ENCODE measurements at places on chromosomes 2 and 18.

- DNase-seq: no peak
Measured at GRCh38 chr2:98269830-98270229, 76.4 kb upstream of the CNGA3 start.

- DNase-seq: no peak
Measured at GRCh38 chr18:36460324-36460850, 162.9 kb downstream of the FHOD3 start.

DNA sequence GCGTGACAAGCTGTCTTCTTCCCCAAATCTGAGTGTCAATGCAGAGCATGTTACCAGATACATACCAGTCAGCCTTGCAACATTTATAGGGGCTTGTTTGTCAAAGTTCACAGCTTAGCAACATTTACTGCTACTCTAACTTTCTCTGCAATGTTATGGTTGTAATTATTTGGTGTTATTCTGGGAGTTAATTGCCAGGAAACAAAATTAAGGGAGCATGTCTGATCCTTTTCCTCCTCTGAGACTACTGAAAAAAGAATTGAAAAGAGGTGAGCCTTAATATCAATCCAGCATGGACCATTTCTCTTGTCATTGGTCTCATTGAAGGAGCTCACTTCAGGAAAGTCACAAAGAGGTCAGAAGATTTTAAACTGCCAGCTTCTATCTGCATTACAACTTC is 465.6 kb upstream of the LINC00305 start:
- DNase-seq: no peak

DNA sequence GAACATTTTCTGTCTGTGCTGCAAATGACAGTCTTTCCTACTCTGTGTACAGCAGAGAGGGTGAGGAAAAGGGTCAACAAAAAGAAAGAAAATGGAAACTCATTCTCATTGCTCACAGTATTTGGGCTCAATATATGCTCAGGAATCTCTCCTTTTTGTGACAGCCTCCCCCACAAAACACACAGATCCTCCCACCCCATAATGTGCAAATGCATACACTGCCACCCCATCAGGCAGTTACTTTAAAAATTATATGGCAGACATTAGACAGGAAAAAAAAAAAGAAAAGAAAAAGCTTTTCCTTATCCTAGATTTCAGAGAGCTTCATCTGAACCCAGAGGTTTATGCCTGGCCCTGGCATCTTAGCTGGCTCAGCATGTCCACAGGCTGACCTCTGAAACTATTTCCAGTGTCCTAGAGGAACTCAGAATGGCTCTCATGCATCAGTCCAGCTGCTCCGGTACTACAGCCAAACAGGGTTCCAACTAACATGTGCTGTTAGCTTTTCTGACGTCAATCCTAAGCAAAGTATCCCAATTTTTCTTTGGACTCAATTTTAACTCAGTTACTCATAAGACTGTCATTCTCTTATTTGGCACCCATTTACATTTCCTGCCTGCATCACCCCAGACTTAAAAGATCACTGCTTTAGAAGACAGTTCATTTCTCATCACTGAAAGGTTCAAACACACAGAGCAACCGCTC is 105.9 kb downstream of the RBMS1 start:
- DNase-seq: no peak

- no peak for DNase-seq
Measured at GRCh38 chr2:132984731-132985130, 314.7 kb upstream of the LYPD1 start.

DNA sequence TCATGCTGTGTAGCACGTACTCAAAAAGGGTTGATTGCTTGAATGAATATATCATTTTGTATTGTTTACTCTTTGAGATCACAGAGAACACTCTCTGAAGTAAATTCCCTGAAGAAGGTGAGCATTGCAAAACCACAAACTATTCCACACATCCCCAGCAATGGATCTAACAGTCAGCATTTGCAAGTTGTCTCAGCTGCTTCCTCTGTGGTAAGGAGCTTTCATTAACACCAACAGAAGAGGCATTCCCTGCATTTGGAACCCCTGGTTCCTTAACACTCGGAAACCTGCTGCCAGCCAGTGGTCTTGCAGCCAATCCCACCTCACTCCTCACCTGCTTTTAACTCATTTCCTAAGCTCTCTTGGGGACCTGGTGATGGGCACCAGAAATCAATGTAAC is 108.4 kb downstream of the IRS1 start:
- DNase-seq: no peak

GRCh38 chr18:50441501-50441900 is 66.7 kb downstream of the SKA1 start:
- no peak for DNase-seq

DNA sequence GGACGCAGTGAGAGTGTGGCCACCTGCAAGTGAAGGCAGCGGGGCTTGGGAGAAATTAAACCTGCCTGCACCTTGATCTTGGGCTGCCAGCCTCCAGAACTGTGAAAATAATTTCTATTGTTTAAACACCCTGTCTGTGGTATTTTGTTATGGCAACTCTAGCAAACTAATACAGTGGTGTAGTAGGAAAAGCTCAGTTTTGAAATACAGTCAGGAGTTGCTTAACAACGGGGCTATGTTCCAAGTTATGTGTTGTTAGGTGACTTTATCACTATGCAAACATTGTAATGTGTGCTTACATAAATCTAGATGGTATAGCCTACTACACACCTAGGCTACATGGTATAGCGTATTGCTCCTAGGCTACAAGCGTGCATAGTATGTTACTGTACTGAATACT is 93.4 kb upstream of the FN1 start:
- DNase-seq: no peak

DNA sequence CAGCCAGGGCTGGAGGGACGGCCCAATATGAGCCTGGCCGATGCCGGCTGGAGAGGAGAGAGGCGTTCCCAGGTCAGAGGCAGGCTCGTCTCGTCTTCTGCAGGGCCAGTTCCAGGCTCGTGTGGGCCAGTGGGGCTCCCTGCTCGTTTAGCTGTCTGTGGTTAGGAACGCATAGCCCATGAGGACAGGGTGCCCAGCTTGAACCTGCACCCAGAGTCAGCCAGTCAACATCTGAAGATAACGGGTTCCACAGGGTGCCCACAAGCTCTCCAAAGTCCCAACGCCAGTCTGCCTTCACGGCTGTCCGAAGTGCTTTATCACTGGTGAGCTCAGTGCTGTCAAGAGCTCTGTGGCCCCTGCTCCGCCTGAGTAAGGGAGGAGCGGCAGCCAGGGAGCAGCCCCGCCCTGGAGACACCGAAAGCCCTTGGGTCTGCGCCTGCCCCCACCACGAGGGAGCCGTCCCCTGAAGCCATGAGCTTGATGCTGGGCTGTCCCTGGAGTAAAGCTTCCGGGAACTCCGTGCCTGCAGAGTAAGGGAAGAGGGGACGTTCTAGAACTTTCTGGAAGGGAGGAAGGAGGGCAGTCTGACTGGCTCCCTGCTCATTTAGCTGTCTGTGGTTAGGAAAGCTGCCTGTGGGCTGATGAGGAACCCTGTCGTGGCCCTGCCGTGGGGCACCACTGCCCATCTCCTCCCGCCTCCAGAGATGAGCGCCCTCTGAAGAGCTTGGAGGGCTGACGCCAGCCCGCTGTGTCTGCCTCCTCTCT is 2.7 kb upstream of the HSBP1L1 start:
- no peak for DNase-seq

GRCh38 chr18:48829443-48830149 is 121.2 kb downstream of the SMAD7 start:
- no peak for DNase-seq

DNA sequence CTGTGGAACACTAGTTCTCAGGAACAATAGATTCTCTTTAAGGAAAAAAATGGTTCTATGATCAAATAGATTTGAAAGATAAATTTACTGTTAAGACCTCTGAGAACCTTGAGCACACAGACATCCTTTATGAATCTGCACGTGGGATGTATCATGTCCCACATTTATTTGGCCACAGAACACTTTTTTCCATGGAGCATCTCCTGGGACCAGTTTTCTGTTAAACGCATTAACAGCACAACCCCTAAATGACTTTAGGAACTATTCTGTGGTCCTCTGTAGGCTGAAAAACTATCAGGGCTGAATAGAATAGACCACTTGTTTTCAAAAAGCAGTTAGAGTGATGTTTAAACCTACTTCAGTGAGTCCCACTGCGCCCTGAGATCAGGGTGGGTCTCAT is 132.2 kb upstream of the PID1 start:
- no peak for DNase-seq

GRCh38 chr2:121348128-121348740 is 63.2 kb upstream of the TFCP2L1 start:
- DNase-seq: no peak

GRCh38 chr2:73217826-73218225 is 3.8 kb downstream of the SMYD5 start:
- no peak for DNase-seq

DNA sequence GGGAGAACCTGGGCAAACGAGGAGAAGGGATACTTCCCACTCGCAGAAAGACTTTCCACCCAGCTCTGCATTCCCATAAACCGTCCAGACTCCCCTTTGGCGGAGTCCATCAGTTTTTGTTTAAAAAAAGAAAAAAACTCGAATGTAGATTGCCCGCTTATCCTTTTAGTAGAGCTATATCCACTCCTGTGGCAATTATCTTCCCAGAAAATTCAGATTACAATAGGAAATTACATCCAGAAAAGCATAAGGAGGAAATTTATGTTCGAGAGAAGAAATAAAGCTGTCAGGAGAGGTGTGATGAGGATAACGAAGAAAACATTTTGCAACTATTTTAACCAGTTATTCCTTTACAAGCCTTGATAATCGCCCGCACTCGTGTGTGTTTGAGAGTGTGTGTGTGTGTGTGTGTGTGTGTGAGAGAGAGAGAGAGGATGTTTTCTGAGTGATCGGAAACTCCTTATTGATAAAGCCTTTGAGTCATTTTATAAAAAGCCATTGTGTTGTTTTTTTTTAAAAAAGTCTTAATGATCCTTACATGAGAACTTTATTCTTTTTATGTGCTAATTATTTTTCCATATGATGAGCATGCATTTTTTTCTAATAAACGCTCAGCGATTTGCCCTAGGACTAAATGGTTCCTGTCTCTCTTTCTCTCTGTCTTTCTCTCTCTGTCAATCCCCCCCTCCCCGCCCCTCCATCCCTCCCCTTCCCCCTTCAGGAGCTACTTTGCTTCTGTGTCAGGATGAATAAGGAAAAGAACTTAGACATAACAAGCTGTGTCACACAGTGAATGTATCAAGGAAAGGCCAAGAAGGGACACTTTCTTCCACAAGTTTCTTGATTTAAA is 1.1 kb upstream of the PPP3R1 start:
- DNase-seq: no peak

DNA sequence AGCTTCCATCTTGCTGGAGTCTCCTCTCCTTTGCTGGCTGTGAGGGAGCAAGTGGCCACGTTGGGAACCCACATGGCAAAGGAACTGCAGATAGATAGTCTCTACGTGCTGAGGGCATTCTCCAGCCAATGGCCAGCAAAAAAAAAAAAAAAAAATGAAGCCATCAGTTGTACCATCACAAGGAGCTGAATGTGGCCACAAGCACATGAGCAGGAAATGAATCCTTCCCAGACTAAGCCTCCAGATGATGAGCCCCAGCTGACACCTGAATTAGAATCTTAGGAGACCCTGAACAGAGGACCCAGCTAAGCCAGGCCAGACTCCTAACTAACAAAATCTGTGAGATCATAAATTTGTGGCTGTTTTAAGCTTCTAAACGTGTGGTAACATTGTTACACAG is 57.9 kb downstream of the SPIRE1 start:
- DNase-seq: no peak

GRCh38 chr2:216428618-216429350 is 16.5 kb downstream of the SMARCAL1 start:
- no peak for DNase-seq

DNA sequence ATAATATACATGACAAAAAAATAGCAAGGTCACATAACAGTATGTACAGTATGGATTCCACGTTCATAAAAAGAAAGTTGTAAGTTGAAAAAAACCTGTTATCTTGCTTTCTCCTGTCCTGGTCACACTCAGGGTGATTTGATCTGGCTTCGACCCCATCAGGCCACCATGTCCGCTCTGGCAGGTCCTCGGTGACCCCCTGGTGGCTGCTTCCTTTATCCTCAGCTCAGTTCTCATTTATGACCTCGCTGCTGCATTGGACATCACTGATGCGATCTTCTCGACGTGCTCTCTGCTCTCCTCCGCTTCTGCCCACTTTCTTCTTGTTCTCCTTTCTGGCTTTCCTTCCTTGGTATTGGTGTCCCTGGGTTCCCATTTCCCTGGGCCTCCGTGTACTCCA is 29.7 kb downstream of the DGKD start:
- no peak for DNase-seq

DNA sequence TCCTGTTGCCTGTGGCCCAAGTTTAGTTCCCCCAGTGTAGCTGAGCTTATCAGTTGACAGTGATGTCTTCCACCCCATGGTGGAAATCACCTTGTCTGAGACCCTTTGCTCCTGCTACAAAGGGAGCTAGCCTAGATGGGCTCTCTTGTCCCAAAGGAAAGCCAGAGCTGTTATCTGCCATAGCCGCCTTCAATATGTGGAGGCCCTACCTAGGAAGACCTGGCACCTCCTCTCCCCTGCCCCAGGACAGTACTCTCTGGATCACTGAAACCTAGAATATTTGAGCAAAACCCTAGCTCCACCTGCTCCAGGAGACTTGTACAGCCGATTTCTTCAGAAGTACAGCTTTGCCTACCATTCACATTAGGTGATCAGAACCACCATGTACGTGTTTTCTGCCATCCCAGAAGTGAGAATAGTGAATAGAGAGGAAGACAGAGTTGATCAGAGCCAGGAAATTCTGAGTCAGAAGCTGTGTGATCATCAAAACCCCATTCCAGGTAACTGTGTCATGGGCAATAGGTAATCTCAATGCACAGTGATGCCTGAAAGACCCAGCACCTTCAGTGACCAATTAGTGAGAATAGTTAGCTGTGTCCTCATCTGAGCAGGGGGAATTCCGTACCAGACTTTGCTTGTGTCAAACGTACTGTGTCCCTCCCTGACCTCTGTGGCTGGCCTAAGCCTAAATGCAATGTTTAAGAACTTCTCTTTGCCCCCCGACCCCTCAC is 138.4 kb upstream of the ALPP start:
- DNase-seq: no peak

All from activated T-cell treated with anti-CD3 and anti-CD28 coated beads for 48 hours (primary cell).